NCI-H446 treated with DMSO at 0.1 percent for 48 hours (cell line): ENCODE measurements at places on chromosomes 6 and 20.

- no peak for DNase-seq
Measured at GRCh38 chr20:50343490-50344179, 153.0 kb downstream of the CEBPB start.

DNA sequence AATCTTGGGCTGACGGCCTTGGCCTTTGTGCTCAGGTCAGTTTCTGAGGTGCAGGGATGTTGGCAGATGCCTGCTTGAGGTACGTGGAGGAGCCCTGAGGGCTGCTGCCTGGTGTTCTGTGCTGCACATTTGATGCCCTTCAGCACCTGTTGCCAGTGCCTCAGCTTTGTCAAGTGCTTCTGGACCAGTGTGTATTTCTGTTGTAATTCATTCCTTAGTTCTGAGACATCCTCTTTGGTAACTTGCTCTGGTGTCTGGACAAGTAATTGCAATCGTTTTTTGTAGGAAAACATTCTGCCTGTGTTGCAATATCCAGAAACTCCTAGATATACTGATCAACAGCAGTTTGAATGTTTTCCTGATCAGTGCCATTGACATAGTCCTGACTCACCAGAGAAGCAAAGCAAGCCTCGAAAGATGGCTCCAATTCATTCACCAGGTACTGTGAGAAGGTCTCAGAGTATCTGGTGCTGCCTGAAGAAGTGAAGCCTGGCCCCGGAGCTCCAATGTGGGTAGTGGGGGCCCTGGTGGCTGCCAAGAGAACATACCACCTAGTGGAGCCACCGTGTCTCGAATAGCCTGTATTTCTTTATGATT lies 26.7 kb downstream of the ZNF337 start:
- DNase-seq = no peak

- DNase-seq = no peak
Measured at GRCh38 chr6:136786658-136787057, 5.6 kb downstream of the MAP3K5 start.

DNA sequence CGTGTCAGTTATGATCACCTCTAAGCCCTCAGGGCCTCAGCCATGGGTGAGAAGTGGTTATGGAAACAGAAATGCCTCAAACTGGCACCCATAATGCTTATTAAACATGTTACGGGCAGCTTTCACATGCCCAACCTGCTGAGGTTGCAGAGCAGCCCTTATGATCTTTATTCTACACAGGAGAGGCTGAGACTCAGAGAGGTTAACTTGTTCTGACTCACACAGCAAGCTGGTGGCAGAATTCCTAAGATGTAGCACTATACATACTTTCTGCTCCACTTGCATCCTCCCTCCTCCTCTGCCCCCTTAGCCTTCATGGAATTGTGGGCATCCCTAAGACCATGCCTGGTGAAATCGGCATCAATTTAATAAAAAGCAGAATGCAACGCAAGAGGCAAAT lies 34.7 kb upstream of the IGF2R start:
- no peak for DNase-seq

- no peak for DNase-seq
Measured at GRCh38 chr6:18259675-18260447, 4.5 kb downstream of the DEK start.

DNA sequence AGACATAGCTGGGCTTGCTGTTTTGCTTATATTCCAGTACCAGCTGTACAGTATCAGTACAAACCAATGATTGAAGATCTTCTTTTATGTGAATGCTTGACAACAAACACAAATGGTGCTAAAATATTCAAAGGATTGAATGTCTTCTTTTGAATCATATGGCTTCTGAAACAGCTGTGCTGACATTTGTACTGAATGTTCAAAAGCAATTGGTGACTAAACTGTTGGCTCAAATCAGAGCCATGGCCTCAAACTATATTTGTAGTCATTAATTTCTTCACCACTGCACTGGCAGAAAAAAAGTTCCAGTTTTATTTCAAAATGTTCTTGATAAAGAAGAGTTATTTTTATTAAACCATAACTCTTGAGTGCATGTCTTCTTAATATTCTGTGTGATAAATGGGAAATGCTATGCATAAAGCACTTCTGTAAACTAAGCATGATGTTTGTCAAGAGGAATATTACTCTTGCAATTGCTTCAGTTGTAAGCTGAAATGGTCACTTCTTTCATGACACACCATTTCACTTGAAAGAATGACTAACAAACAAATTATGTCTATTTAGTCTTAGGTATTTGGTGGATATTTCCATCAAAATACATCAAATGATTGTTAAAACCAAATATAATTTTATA lies 45.9 kb upstream of the CENPW start:
- no peak for DNase-seq

DNA sequence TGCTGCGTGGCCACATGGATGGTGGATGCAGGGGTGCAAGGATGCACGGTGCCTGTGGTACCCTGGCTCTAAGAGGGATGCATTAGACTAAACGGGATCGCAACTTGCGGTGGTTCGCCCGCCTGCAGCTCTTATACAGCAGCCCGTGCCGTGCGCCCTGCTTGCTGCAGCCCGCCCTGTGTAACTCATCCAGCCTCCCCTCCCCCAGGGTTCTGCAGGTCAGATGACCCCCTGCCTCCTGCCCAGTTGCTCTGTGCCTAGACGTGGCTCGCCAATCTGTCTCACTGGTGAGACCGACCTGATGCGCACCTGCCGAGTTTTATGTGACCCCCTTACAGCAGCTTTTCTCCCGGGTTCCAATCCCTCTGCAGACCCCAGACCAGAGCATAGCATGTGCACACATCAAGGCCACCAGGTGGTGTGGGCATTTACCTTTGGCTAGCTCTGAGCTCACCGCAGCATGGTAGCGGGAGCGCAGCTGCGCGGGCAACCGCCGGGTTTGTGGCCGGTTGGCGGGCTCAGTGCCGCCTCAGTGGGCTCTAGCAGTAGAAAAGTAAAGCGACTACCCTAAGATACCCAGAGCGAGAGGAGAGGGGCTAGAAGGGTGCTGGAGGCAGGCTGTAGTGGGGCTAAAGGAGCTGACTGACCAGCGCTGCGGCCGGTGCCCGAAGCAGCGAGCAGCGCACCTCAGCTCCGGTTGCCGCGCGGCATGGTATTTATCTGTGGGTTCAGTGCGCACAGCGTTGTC lies 693 bp upstream of the GNAS-AS1 start:
- DNase-seq = no peak

- DNase-seq = no peak
Measured at GRCh38 chr6:128500749-128501600, 19.4 kb downstream of the PTPRK start.

- DNase-seq = no peak
Measured at GRCh38 chr6:25922301-25922700, 8.2 kb downstream of the SLC17A2 start.

- DNase-seq = peak; percentile 87
Measured at GRCh38 chr6:79234150-79235022, at the start of gene HMGN3. TSS of gene HMGN3 (minus strand) at chr6:79234682.

DNA sequence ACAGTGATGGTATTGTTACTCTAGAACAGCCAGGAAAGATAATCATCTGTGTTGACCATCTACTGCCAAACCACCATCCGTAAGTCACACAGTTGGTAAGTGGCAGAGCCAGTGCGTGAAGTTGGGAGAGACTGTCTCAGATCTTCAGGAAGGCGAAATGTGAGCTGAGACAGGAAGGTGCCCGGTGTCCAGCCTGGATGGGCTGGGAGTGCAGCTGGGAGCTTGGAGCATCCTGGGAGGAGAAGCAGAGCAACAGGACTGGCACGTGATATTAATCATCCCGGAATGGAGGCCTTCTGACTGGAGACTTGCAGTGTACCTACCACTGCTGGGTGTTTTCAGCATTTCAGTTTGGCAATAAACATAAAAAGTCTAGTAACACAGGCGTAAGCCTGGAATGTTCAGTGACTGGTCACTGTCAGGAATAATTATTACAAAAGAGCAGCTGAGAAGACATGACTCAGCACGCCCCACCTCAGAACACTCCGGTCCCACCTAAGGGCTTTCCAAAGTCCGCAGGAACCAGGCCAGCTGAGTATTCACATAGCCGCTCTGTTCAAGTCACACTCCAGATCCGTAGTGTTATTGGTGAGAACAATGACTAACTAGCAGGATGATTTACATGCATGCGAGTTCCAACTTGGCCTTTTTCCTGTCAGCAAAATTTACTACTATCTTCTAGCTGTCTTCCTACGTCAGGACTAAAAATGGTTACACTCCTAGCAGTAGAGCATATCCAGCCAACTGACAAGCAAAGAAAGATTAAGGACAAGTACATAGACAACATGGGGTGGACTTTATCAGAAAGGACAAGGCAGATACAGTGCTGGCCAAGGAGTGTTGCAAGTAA lies 45.1 kb upstream of the PNRC1 start:
- peak; percentile 51 for DNase-seq

DNA sequence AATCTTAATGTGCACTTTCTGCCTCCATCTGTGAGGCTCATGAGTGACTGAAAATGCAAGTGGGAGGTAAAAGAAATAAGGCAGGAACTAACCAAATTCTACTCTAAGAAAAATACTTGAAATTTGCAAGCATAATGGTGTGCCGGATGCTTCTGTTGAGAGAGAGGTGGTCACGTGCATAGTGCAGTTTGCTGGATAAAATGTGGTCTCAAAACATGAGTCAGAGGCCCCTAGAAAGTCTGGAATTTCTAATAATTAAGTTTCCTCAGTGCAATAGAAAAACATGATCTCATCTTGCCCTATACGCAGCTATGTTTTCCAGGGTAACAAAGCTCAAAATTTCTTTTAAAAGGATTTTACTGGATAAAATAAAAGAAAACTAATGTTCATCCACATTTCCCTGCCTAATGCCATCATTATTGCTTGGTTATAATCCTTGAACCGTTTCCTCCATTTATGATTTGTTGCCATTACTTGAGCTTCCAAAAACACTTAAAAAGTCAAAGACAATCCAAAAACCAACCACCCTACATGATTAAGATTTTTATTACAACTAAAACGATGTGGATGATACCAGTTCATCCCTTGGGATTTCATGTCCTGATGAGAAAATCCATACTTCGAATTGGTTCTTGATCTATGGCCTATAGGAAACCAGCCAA lies 351.7 kb upstream of the ARID1B start:
- no peak for DNase-seq

GRCh38 chr6:6714953-6715352 lies 126.4 kb downstream of the LY86 start:
- no peak for DNase-seq

DNA sequence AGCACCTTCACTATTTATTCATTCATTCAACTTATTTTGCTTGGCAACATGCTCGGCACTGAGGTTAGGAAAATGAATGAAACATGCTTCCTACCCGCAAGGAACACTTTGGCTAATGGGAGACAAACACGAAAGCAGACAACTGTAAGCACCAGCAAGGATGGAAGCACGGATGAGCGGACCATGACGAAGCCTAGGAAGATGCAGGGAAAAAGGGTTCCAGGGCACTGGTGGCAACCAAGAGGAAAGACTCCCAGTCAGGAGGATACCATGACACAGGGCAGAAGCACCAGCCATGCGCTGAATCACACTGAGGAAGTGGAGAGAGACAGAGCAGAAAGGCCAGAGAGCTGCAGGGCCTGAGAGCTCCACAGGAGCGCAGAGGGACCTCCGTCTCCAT lies 9.8 kb downstream of the PDE10A start:
- no peak for DNase-seq

DNA sequence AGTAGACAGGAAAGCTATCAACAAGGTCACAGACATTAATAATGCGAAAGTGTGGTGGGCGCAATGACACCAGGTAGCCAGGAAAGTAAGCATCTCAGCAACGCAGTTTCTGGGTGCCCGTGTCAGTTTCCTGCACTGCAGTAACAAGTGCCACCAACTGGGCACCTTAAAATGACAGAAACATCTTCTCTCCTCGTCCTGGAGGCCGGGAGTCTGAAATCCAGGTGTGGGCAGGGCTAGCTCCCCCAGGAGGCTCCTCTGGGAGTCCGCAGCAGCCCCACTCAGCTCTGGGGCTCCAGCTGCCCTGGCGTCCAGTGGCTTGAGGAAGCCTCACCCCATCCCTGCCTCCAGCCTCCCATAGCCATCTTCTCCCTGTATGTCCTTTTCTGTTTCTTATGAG lies 387.2 kb downstream of the TAF4 start:
- no peak for DNase-seq

GRCh38 chr20:34532320-34532719 lies 16.1 kb downstream of the DYNLRB1 start:
- DNase-seq = no peak

DNA sequence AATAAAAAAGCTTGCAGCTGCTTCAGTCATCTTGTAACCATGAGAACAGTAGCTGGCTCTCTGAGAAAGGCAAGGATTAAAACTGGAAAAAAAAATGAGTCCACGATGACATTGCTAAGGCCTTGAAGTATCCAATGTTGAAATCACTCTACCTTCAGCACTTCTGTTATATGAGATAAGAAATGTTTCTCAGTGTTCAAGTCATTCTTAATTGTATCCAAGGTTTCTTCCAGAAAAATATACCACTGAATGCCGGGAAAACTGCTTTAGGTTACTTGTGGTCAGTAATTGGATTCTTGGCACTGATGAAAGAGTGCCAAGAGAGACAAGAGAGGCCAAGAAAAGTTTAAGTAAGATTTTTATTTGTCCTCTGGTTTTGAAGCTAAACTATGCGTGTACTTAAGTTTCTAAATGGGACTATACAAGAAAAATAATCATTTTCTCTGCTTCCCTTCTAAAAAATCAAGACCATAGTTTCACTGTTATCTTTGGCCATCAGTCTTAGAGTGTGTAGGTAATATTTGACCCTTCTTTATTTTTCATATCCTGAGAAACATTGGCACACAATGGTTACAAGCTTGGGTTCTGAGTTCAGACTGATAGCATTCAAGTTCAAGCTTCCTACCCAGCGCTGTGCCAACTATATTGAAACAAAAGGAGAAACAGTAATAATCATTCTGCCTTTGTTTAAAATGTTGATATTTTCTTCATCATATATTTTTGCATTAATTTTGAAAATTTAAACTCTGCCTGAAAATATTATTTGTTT lies 84.6 kb downstream of the TRDN start:
- DNase-seq = no peak

DNA sequence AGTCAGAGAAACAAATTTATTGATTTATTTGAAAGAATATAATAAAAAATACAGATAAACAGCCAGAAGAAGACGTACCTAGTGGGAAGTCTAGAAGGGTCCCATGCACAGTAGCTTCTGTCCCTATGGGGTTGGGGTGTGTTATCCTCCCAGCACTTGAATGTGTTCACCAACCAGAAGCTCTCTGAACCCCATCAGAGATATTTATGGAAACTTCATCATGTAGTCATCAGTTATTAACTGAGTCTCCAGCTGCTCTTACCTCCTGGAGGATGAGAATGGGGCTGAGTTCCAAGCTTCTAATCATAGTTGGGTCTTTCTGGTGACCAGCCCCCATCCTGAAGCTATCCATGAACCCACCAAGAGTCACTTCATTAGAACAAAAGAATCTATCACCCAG lies 15.4 kb upstream of the USP45 start:
- no peak for DNase-seq
